ENCODE measurements at places on chromosomes 3 and 15.

DNA sequence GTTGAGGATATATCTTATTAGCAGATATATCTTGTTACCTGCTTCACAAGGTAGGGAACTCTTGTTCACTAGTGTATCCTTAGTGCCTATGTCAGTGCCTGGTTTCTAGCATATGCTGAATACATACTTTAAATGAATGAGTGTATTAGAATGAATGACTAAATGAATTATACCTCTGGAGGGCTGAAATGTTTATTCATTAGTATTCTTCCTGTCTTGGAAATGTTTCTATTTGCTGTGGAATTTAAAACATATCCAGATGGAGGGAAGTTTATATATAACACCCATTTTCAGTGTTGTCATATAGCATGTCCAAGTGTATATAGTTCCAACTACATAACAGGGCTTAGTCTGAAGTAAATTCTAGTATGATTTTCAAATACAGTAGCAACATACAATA lies 581.5 kb downstream of the TBL1XR1 start:
- DNase-seq = no peak

DNA sequence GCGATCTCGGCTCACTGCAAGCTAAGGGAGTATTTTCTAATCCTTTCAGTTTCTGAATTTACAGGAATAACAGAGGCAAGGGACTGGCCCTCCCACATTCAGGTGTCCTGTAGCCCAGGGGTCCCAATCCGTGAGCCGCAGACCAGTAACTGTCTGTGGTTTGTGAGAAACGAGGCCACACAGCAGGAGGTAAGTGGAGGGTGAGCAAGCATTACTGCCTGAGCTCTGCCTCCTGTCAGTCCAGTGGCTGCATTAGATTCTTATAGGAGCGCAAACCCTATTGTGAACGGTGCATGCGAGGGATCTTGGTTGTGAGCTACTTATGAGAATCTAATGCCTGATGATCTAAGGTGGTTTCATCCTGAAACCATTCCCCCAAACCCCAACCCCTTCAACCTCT lies 5.0 kb upstream of the IL17RC start:
- DNase-seq = no peak

DNA sequence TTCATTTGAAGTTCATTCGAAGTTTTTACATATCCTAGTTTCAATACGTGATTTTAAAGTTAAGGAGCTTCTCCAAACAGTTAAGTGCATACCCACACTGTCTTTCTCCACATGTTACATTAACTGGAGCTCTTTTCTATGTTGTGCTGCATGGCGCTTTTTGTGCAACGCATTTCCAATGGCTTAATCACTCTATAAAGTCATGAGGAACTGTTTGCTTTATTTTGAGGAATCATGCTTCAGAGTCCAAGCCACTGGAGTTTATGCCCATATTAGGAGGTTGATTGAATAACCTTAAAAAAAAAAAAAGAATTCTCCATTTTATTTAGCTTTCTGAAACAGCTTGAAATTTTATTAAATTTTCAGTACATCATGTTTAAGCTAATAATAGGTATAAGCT lies 109.4 kb upstream of the MBNL1 start:
- DNase-seq = no peak

- DNase-seq = no peak
Observed at GRCh38 chr3:133069556-133070286, 31.5 kb downstream of the TMEM108 start.

- no peak for DNase-seq
Observed at GRCh38 chr15:91752081-91752785, 101.3 kb upstream of the SLCO3A1 start.

GRCh38 chr3:72101494-72101893 lies 316.5 kb upstream of the PROK2 start:
- no peak for DNase-seq

- no peak for DNase-seq
Observed at GRCh38 chr3:136428167-136428566, 178.0 kb downstream of the PCCB start.

DNA sequence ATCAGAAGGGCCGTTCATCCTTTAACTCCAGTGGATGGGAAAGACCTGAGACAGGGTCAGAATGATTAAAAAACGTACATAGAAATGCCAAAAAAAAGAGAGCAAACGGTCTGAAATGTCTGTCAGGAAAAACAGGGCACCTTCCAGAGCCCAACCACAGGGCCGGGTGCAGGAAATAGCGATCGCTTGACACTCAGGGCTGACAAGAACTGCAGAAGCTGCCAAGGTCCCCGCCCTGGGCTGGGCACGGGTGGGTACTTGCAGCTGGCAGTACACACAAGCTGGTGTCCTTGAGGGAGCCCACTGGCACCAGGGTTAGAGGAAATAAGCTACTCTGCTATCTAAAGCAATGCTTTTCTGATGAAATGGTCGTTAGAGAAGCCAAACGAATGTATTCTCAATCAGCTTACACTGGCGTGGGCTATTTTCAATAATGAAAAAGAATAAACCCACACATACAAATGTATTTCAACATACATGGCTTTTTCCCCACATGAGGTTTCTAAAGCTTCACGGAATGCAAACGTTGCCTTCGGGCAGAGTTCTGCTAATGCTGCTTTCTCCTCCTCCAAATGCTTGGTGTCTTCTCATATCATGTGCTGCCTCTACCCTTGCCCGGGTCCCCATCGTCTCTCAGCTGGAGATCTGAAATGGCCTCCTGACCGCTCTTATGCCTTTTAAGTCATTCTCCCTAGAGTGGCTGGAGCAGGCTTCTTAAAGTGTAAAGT lies 15.6 kb downstream of the FRMD4B start:
- peak; percentile 19 for DNase-seq

GRCh38 chr15:84620626-84621025 lies 19.8 kb downstream of the ZSCAN2 start:
- DNase-seq = no peak

DNA sequence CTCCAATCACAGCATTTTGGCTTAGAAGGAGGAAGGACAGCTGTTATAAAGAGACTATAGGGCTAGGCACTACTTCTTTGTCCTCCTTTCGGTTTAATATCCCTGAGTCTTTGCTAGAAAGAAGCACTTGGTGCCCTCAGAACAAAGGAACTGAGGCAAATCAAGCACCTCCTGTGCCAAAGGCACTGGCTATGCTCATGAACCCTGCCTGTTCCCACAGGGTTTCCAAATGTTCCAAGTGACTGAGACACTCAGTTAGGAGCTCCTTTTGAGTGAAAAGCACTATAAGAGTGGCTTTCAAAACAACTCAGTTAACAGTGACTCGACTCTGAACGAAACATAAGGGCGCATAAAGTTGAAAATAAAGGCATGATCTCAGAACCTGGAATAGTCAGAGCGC lies 25.0 kb downstream of the TBC1D2B start:
- no peak for DNase-seq

- no peak for DNase-seq
Observed at GRCh38 chr3:48285132-48285531, 44.2 kb downstream of the ZNF589 start.

- DNase-seq = no peak
Observed at GRCh38 chr3:127184870-127185216, 8.1 kb upstream of the PRR23E start.

- DNase-seq = no peak
Observed at GRCh38 chr15:78065284-78065872, 12.1 kb downstream of the TBC1D2B start.

DNA sequence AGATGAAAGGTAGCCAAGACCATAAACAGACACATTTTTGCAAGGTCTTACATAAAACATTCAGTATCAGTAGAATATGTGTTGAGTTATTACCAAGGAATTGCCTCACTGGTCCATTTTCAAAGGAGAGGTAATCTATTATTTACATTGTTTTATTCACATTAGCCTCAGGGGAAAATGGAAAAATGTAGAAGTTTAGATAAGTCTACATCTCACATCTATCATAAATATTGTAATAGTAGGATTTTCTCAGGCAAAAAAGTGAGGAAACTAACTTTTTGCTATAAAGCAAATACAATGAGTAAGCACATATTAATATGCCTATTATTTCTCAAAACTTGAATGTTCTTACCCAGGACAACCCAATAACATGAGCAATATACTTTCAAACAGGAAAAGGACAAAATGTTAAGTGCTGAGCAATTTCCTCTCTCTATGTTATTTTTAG lies 184.6 kb upstream of the AGTR1 start:
- no peak for DNase-seq

GRCh38 chr15:77591968-77592613 lies 40.6 kb downstream of the LINGO1 start:
- DNase-seq = no peak

GRCh38 chr15:48147358-48147757 lies 26.6 kb downstream of the SLC24A5 start:
- DNase-seq = no peak

DNA sequence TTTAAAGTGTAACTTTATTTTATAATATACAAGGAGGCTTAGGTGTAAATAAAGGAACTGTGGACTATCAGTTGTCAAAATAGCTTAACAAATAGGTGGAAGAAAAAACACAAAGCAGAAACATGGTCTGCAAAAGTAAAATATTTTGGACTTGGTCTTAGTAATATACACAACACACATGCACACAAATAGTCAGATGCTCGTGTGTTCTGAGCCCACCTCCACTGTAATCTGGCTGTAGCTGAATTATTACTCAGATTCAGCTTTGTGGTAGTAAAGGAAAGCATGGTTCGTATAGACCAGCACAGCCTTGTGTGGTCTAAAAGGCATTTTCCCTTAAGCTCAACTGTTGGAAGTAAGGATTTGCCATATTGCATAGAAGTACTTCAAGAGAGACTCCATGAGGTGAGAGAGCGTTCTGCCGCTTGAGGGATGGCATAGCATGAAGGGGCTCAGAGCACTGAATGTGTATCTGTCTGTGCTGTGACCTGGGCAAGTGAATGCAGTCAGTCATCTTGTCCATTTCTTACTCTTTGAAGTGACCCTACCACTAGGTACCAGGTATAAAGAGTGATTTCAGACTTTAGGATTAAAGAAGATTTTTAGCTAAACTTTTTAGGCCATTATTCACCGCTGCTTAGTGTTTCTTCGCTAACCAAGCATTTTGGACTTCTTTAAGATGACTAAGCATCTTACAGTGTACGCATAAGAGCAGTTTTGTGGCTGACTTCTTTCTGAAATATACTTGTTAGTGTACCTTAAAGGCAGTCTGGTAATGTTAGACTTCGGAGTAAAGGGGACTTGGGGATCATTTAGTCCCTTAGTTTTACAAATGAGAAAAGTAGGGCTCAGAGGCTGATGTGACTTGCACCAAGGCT lies 15.2 kb downstream of the TPM1 start:
- DNase-seq = no peak

GRCh38 chr15:71515375-71516186 lies 294.8 kb upstream of the NR2E3 start:
- DNase-seq = no peak

GRCh38 chr3:159528251-159528895 lies 460.3 kb upstream of the IL12A start:
- DNase-seq = no peak

- DNase-seq = no peak
Observed at GRCh38 chr15:66721501-66721937, 19.5 kb downstream of the SMAD6 start.

- no peak for DNase-seq
Observed at GRCh38 chr3:32434206-32434605, 42.6 kb downstream of the CMTM7 start.

GRCh38 chr3:120659285-120659684 lies 22.8 kb downstream of the HGD start:
- no peak for DNase-seq

- no peak for DNase-seq
Observed at GRCh38 chr15:70505411-70505919, 257.9 kb downstream of the UACA start.

GRCh38 chr3:63500196-63500595 lies 152.3 kb upstream of the SNTN start:
- DNase-seq = no peak

DNA sequence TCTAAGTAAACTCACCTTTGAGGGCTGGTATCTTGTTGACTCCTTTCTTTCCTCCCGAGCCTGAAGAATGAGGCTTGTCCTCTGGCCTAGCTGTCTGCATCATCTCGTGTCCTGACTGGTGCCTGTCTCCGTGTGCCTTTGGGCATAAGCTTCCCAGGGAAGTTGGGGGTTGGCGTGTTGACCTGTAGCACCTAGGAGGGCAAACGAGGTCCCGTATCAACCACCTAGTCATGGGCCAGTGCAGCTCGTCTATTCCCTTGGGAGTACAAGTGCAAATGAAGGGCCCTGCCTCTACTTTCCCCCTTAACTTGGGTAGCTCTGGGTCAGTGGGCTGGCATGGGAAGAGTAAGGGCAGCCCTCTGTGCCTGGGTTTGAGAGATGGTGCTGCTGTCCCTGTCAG lies 8.7 kb downstream of the TEX264 start:
- DNase-seq = no peak

- DNase-seq = no peak
Observed at GRCh38 chr15:89164712-89165211, 56.6 kb downstream of the RLBP1 start.

- no peak for DNase-seq
Observed at GRCh38 chr15:71575474-71576045, 234.8 kb upstream of the NR2E3 start.

DNA sequence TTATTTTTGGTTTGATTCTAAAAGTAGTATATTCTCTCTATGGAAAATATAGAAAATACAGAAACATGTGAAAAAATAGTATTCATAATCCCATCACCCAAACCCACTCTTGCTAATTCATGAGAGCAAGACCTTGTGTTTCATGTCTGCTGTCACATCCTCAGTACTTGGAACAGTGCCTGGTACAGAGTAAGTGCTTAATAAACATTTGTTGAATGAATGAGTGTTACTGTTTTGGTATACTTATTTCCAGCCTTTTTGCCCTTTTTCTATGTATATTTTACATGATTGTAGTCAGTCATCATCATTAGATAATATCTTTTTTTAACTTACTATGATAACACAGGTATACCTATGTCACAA lies 59.3 kb downstream of the IL16 start:
- no peak for DNase-seq

GRCh38 chr3:64623125-64623524 lies 64.7 kb downstream of the ADAMTS9 start:
- DNase-seq = no peak

DNA sequence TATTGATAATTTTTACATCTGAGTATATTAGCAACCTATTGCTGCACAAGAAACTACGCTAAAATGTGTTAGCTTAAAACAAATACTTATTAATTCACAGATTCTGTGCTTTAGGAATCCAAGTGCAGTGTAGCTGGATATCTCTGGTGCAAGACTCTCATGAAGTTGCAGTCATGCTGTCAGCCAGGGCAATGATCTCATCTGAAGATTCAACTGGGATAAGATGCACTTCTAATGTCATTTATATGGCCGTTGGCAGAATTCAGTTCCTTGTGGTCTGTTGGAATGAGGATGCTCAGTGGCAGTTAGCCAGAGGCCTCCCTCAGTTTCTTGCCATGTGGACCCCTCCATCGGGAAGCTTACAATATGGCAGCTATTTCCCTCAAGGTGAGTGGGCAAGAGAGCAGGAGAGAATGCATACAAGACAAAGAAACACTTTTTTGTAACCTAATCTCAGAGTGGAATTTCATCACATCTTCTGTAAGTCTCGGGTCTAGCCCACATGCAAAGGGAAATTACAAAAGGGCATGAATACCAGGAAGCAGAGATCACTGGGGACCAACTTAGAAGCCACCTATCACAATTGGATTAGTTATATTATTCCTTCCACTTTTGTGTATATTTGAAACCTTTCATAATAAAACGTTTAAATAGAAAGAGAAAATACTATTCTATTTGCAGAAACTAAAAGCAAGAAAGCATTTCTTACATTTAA lies 61.6 kb downstream of the DPH6 start:
- DNase-seq = no peak

All from activated gamma-delta T cell treated with Interleukin-2 at 50 U/mL for 16 hours (primary cell).